ENCODE measurements at places on chromosomes 5 and 9.

DNA sequence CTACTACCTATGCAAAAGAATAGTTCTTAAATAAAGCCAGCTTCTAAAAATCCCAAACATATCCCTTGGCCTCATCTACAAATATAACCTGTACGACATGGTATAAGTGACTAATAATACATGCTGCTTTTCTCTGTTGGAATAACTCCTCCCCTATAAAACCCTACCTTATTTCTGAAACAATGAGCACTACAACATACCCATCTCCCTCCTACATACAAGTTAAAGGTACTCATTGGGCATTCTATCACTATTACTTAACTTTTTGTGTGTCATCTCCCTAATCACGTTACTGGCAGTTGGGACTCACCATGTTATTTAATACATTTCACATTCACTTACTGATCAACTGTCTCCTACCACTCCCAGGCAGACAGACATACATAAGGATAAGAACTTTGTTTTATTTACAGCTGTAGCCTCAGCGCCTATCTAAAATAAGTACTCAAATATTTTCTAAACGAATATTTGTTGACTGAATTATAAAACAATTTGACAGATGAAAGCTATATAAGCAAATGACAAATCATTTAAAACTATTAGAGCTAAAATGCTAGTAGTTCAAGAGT, 4.1 kb downstream of the CLK4 start:
- no peak for DNase-seq

GRCh38 chr9:76592974-76593347, 134.0 kb downstream of the GCNT1 start:
- DNase-seq: no peak

GRCh38 chr5:108930107-108930506, 182.4 kb downstream of the FER start:
- no peak for DNase-seq

DNA sequence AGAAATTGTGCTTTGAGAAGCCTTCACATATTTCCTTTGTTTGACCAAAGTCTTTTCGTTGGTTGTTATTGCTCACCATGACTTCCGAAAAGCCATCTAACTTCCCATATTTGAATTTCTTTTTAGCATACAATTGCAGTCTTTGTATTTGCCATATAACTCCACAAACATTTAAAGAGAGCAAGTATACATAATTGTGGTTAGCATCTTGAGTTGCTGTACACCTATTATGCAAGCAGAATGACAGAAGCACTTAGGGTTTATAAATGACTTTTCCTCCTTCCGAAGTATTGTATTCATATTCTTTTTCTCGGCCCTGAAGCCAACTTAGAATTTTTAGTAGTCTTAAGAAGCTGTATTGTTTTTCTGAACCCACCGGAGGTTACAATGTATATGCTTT, 250.4 kb downstream of the RFK start:
- DNase-seq: no peak

GRCh38 chr5:16744164-16744880, 127.5 kb upstream of the RETREG1 start:
- no peak for DNase-seq

- no peak for DNase-seq
Measured at GRCh38 chr5:112310746-112311145, 108.3 kb downstream of the EPB41L4A start.

GRCh38 chr5:31355337-31355736, 161.9 kb downstream of the CDH6 start:
- DNase-seq: no peak

- no peak for DNase-seq
Measured at GRCh38 chr9:93830012-93830596, 125.1 kb downstream of the BARX1 start.

- DNase-seq: no peak
Measured at GRCh38 chr9:114497727-114498382, 7.4 kb downstream of the WHRN start.

GRCh38 chr9:73153793-73154227, 2.1 kb downstream of the ANXA1 start:
- DNase-seq: no peak

GRCh38 chr9:108783326-108783725, 72.5 kb downstream of the ACTL7B start:
- no peak for DNase-seq

- DNase-seq: no peak
Measured at GRCh38 chr5:83715236-83716065, 5.2 kb downstream of the HAPLN1 start.

GRCh38 chr5:129960831-129961230, 56.6 kb downstream of the CHSY3 start:
- DNase-seq: no peak
